Activated CD8-positive, alpha-beta memory T cell treated with anti-CD3 and anti-CD28 coated beads for 48 hours (primary cell): ENCODE measurements at places on chromosomes 2 and 18.

- DNase-seq, result no peak
Observed at GRCh38 chr18:2625217-2625616, 30.3 kb upstream of the SMCHD1 start.

- no peak for DNase-seq
Observed at GRCh38 chr2:233082931-233083755, 23.0 kb downstream of the INPP5D start.

DNA sequence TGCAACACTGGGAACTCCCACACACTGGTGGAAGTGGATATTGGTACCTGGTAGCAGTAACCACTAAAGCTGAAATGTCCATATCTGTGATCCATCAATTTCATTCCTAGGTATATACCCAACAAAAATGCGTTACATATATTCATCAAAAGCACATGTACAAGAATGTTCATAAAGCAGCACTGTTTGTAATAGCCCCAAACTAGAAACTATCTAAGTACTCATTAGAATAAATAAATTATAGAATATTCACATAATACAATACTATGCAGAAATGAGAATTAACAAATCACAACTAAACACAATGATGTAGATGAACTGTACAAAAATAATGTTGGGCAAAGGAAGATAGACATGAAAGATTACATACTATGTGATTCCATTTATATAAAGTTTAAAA, 11.1 kb upstream of the TLK1 start:
- no peak for DNase-seq

- DNase-seq, result no peak
Observed at GRCh38 chr2:237459741-237460174, 27.3 kb upstream of the MLPH start.

DNA sequence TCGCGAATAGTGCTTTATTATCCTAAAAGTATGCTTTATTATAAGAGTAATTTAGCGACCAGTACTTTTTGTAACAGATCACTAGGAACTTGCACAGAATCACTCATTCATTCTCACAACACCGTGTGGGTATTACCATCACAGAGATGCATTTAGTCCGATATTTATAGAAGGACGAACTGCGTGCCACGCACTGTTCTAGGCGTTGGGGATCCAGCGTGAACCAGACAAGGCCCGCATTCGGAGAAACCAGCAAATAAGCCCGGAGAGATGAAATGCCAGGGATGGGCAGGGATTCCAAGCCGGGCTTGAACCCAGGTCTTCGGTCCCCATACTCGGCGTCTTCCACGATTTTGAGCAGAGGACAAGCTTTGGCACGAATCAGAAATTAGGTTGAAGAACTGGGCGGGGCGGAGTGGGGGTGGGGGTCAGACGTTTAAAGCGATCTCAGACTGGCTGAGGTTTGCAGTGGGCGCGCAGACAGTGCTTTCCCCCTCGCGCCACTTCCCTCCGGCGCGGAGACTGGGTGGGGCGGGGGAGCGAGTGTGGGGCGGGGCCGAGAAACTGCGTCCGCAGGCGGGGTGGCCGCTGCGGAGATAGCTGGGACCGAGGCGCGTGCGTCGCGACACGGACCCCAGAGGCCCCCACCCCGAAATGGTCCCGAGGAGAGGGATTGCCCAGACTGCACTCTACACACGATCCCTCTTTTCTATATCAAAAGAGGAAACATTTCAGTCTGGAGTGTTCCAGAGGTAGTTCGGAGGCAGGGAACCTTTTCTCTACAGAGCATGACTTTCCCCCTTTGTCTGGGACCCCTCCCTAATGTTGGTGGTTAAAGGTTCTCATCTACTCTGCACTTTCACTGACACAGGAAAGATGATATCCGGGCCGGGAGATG, 1.1 kb upstream of the CXCR4 start:
- peak; percentile 70 for DNase-seq

DNA sequence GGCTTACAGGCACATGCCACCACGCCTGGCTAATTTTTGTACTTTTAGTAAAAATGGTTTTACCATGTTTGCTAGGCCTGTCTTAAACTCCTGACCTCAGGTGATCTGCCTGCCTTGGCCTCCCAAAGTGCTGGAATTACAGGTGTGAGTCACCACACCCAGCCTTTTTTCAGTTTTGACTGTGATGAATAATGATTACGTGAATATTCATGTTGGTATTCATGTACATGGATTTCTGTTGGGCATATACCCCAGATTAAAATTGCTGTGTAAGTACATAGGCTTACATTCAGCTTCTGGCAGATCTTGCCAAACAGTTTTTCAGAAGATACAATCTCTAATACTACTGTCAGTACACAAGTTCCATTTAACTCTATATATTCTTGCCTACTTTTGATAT, 20.9 kb downstream of the SLC39A10 start:
- DNase-seq, result no peak

DNA sequence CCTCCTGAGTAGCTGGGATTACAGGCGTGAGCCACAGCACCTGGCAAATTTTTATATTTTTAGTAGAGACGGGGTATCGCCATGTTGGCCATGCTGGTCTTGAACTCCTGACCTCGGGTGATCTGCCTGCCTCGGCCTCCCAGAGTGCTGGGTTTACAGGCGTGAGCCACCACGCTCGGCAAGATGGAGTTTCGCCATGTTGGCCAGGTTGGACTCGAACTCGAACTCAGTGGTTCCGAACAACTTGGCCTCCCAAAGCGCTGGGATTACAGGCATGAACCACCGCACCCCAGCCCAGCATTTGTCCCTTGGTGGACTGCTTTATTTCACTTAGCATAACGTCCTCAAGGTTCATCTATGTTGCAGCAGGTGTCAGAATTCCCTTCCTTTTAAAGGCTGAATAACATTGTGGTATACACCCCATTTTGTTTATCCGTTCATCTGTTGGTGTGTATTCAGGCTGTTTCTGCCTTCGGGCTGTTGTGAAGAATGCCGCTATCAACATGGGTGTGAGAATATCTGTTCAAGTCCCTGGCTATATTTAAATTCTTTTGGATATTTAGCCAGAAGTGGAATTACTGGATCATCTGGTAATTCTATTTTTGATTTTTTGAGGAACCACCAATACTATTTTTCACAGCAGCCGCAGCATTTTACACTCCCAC, 1.2 kb upstream of the CENPA start:
- DNase-seq, result no peak

- DNase-seq, result no peak
Observed at GRCh38 chr2:3703757-3704355, 481 bp downstream of the DCDC2C start.

DNA sequence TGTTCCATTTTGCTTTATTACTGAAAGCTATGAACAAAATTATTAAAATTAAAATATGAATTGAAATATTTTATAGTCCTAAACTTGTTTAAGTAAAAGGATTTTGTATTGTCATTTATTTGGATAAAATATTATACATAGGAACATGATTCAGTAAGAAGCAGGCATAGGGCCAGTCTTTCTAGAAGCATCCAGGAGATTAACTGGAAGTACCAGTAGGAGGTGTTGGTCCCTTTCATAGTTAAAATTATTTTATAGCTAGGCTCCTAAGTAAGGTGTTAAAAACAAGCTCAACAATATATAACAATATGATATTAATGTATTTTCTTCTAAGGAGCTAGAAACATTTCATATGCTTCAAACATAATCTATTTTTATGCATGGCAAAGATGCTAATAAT, 43.7 kb downstream of the FIGN start:
- DNase-seq, result no peak

DNA sequence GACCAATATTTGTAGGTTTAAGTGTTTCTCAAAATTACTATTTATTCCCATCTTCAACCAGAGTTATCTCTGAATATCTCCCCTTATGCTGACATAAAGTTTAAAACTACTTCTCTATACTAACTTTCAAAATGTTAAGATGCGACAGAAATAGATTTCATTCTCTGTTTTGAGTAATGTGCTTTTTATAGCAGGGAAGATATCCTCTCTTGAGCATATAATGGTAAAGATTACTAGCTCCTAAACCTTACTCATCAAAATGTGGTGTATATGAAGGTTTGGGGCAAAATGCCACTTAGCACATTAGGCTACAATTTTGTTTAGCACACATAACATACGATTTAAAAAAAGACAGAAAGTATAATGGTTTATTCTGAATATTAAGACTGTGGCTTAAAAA, 54.4 kb downstream of the CWC22 start:
- DNase-seq, result no peak

- DNase-seq, result no peak
Observed at GRCh38 chr2:4965556-4966320, 726.4 kb upstream of the SOX11 start.

- no peak for DNase-seq
Observed at GRCh38 chr2:127721311-127721977, 20.1 kb downstream of the SFT2D3 start.

DNA sequence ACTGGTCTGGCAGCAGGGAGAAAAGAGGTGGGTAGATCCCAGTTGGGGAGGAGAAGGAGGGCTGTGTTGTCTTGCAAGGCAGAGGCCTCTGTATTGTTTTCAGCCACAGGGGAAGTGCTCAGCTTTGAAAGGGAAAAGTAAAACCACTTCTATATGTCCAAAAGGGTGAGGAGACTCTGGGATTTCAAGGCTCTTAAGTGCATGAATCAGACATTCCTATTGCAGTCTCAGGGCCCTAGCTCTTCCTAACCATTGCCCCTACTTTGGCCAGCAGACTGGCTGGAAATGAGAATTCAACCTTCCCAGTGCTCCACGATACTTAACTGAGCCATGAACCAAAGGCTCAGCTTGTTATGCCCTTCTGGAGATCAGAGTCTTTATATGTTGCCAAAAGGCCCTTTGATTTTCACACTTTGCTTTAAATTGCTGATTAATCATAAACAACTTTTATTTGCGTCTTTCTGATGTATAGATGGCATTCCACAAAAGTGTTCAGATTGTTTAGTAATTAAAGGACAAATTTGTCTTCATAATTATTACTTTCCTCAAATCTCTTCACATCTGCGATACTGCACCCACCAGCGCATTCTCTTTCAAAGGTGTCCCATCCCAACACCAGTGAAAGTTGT, 313.8 kb upstream of the MMADHC start:
- no peak for DNase-seq

DNA sequence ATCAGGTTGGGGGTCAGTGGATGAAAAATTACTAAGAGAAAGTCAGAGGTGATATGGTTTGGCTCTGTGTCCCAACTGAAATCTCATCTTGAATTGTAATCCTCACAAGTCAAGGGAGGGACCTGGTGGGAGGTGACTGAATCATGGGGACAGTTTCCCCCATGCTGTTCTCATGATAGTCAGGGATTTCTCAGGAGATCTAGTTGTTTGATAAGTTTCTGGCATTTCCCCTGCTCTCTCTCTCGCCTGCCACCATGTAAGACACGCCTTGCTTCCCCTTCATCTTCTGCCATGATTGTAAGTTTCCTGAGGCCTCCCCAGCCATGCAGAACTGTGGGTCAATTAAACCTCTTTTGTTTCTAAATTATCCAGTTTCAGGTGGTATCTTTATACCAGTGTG, 945.8 kb upstream of the CRIM1 start:
- no peak for DNase-seq

GRCh38 chr2:45554073-45554741, 56.9 kb downstream of the SRBD1 start:
- no peak for DNase-seq

DNA sequence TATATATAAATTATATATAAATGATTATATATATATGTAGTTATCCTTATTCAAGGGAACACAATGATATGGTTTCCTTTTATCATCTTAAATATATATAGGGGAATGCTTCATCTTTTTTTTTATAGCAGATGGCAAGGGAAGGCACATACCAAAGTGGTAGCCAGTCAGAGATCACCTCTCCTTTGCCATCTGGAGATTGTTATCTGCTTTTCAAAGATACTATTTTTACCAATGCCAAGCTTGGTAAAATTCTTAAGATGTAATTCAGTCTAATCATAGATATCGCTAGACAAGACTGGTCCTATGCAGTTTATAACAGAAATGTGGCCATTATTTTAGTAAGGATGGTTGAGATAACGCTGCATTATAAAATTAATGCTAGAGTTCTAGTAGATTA, 64.7 kb upstream of the DSEL start:
- DNase-seq, result no peak

DNA sequence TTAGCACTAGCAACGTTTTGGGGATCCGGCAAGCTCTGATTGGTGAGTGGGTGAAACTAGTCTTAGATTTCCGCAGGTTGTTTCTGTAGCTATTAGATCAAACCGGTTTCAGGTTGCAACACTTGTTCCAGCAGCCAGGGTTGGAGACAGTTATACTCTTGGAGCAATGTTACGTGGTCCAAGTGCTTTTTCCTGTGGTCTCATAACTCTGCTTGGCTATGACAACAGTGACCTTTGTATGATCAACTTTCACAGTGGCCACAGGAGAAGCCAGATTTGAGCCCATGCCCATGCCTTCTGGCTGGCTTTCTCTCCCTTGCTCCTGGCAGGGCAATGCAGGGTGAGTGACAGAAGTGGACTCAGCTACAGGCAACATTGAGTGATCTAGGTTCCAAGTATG, 84.5 kb upstream of the TAF1B start:
- no peak for DNase-seq

DNA sequence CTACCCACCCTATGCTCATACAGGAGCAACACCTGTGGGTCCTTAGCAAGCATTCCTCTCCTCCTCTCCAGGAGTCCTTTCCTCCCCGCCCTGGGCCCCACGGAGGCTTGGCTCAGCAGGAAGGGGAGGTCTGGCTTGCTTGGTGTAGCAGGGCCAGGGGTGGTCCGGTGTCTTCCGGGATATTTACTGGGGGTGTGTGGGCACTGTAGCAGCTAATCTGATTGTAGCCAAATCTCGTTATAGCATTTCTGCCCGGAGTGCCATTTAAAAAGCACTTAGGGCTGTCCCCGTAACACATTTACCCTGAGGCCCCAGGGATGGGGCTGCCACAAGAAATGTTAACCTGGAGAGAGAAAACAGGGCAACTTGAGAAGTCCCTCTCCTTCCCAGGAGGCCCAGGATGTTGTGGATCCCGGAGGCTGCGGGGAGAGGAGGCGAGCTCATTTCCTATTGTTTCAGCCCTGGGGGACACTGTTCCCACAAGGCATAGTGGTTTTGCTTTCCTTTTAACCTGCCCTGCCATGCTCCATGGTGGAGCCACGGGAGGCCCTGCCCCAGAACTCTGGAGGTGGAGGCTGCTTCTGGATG, 134.5 kb downstream of the CLIP4 start:
- DNase-seq, result no peak

GRCh38 chr2:65453916-65454315, 21.5 kb upstream of the SPRED2 start:
- DNase-seq, result no peak

DNA sequence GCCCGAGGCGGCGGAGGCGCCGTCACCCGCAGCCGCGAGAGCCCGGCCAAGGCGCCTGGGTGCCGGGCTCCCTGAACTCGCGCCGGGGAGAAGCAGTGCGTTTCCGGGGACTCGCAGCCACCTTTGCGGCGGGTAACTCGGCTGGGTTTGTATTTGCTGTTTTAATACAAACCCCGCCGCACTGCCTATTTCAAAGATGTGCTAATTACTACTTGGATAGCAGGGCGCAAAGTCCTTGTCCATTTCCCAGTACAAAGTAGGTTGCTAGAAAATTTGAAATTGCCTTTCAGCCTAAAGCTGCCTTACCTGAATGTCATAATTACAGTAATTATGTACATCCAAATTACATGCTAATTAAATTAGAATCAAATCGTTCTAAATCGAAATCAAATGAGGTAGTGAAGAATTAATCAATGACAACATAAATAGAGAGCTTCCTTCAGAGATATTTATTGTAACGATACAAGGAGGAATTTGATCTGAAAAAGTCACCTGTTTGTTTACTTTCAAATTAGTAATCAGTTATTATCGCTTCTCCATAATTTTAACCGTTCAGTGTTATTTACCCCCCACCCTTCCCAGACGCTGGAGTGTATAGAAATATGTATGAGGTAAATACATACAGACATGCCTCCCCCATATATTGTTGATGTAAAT, 8.1 kb downstream of the SP9 start:
- DNase-seq, result no peak
